ENCODE measurements at places on chromosomes 13 and 19. TPM values are rescaled to one million over a fixed set of nuclear protein-coding genes. Genes with fewer than 3 reads are reported as not detected.

The FLT1 gene
- total RNA-seq: 12.3 TPM

- H3K27ac ChIP-seq: no peak overlapping the region
- no peaks in the 10 kb centered on the region for H3K36me3 ChIP-seq
- no peak overlapping the region for H3K4me3 ChIP-seq
- DNase-seq: no peak
- no peaks in the 10 kb centered on the region for H3K4me1 ChIP-seq
Observed at GRCh38 chr13:74920920-74921319, 561.0 kb downstream of the TBC1D4 start.

The GPR12 gene
- total RNA-seq: 1.2 TPM

- H3K4me1 ChIP-seq: peaks cover 14% of the 10 kb centered on the region
- H3K36me3 ChIP-seq: no peaks in the 10 kb centered on the region
- H3K27ac ChIP-seq: no peak overlapping the region
- no peak for DNase-seq
- no peaks in the 10 kb centered on the region for H3K27me3 ChIP-seq
Observed at GRCh38 chr13:28716511-28716910, 2.3 kb downstream of the SLC46A3 start.

The PET100 gene
- 4.5 TPM for total RNA-seq

DNA sequence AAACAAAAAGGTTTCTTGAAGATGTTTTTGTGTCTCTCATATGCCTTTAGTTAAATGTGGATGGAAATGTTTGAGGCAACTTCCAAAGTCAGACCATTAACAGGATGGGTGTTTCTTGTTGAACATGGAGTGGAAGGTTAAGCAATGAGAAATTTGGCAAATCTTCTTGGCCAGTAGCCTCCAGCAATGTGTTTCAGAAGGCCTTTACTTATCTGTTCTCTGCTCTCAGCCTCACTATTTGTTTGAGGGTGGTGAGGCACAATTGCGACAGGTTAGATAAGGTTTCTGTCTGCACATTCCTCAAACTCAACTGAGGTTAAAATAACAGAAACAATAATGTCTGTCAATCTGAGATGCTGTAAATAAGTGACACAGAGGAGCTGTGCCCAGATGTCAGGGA, 1019.0 kb downstream of the DIAPH3 start:
- H3K36me3 ChIP-seq: no peaks in the 10 kb centered on the region
- H3K27me3 ChIP-seq: no peaks in the 10 kb centered on the region
- no peak overlapping the region for H3K4me3 ChIP-seq
- H3K4me1 ChIP-seq: no peaks in the 10 kb centered on the region

DNA sequence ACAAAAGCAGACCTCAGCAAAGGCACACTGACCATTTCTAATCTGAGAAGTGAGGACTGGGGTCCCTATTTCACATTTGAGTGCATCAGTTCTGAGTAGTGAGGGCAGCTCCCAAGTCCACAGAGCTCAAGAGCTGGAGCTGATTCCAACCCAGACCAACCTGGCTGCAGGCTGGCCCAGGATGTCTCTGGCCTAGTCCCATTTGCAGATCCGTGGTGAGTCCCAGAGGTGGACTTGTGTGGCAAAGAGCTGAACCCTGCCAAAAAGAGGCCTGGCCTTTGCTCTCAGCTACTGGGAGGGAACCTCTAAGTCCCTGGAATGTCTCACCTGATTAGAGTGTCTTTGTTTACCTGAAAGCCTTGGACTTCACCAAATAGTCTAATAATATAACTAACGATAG, 14.6 kb downstream of the SIGLEC7 start:
- H3K27ac ChIP-seq: no peak overlapping the region
- no peak for DNase-seq
- no peaks in the 10 kb centered on the region for H3K4me1 ChIP-seq
- H3K27me3 ChIP-seq: no peaks in the 10 kb centered on the region
- no peaks in the 10 kb centered on the region for H3K36me3 ChIP-seq

The DCT gene
- total RNA-seq: not detected

DNA sequence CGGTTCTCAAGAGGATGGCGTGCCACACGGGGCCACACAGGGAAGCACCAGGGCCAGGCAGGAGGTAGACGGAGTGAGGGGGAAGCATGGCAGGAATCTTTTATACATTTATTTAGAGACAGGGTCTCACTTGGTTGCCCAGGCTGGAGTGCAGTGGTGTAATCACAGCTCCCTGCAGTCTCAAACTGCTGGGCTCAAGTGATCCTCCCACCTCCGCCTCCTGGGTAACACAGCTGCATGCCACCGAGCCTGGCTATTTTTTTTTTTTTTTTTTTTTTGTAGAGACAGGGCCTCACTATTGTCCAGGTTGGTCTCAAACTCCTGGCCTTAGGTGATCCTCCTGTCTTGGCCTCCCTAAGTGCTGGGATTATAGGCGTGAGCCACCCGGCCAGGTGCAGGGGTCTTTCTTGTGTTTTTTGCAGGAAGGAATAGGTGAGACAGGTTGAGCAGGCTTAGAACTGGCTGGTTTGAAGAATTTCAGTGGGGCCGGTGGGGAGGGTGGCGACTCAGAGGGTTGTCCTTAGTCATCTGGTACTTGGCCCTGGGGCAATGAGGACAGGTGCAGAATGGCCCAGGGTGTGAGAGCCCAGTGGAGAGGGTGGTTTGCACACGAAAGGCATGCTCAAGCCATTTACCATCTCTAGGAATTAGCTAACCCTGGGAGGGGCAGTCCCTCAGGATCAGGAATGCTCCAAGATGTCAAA, 7.6 kb downstream of the SSC5D start:
- no peak overlapping the region for H3K27ac ChIP-seq
- no peaks in the 10 kb centered on the region for H3K36me3 ChIP-seq
- no peak overlapping the region for H3K4me3 ChIP-seq
- H3K4me1 ChIP-seq: no peaks in the 10 kb centered on the region

The IL12RB1 gene
- 1.6 TPM for total RNA-seq

The ZNF440 gene
- 23.5 TPM for total RNA-seq

- no peak overlapping the region for H3K4me3 ChIP-seq
- no peaks in the 10 kb centered on the region for H3K27me3 ChIP-seq
- H3K4me1 ChIP-seq: no peaks in the 10 kb centered on the region
- DNase-seq: no peak
- peaks cover 38% of the 10 kb centered on the region for H3K36me3 ChIP-seq
Observed at GRCh38 chr19:58394821-58395219, 636 bp upstream of the RNF225 start.

DNA sequence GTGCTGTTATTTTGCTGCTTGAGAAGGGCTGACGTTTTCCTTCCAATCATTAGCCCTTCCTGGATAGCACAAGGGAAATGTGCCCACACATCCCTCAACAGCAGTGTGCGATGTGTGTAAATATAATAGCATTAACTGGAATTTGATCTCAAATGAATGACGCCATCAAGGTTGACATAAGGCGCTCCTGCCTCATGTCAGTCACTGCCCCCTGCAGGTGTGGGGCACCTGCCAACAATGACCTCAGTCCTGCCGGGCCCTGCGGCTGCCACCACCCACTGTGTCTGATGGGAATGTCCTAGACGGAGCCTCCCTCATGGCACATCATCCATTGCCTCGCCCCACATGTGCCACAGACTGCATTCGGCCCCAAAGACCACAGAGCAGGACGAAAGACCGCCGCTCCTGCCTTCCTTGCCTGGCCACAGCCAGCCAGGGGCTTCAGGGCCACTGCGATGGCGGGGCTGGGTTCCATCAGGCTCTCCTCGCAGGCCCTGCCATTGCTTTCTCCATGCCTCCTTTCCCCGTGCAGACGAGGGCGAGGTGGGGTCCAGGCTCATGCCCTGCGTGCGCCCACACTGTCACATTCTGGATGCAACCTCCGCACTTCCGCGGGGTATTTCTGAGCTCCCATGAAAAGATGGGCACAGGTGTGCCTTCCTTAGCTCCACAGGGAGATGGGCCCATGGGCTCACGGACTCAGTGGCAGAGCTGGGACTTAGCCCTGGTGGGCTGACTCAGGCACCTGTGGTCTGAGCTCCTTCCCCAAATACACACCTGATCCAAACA, 146.7 kb downstream of the SOX1 start:
- H3K4me3 ChIP-seq: no peak overlapping the region
- H3K36me3 ChIP-seq: no peaks in the 10 kb centered on the region

The LCP1 gene
- 61.7 TPM for total RNA-seq

DNA sequence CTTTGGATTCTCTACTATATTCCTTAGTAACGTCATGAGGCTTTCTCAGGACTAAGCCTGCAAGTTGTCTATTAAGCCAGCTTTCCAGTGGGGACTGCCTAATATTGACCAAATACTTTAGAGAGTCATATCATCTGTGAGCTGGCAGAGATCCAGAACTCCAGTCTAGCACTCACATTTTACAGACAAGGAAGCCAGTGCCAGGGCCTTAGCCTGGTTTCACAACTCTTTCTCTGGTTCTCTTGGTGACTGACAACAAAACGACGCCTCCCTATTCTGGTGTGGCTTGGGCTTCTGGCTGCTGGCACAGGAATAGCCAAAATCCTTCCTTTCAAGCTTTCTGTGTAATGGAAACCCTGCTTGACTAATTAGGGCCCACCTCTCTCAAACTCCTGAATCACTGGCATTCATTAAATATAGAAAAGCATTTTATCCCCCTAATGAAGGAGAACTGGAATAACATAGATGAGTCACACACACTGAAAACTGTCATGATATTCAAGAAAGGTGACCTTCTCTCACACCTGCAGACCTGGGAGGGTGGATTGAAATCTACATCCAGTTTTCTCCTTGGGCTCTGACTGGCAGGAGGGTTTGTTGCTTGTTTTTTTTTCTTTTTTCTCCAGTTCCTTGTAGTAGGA, 75.2 kb upstream of the UBL3 start:
- no peak overlapping the region for H3K4me3 ChIP-seq
- no peaks in the 10 kb centered on the region for H3K36me3 ChIP-seq
- H3K27me3 ChIP-seq: no peaks in the 10 kb centered on the region
- H3K4me1 ChIP-seq: peaks cover 40% of the 10 kb centered on the region
- DNase-seq: peak; percentile 90
- peak overlapping the region; percentile 89 for H3K27ac ChIP-seq

The ZNF358 gene
- 44.5 TPM for total RNA-seq

DNA sequence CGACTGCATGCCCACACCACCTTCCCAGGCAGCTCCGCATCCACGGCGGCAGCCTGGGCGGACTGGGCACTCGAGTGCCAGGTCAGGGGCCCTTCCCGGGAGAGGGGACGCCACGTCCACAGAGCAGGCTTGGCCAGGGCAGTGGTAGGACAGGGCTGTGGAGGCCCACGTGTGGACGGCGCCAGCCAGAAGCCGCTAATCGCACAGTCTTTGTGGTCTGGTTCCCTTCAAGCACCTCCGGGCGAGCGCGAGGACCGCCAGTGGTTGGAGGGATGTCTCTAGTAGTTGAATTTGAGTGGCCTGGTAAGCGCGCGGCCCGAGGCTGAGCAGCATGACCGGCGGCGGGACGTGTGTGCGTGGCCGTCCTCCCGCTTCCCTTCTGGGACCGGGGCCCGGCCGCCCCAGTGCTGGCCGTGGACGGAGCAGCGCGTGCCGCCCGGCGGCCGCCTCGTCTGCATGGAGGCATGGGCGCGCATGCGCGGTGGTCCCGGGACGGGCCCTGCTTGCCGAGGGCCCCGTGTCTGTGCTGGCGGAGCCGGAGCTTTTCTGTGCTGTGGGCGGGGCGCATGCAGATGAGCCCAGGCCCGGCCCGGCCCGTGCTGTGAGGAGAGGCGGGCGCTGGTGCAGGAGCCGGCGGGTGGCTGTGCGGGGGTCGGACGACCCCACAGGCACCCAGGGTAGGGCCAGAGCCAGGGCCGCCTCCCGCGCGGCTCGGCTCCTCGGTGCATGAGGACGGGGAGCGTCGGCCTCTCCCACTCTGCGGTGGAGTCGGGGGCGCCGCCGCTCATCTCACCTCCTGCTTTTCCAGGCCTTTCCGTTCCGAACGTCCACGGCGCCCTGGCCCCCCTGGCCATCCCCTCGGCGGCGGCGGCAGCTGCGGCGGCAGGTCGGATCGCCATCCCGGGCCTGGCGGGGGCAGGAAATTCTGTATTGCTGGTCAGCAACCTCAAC, 8.6 kb downstream of the PTBP1 start:
- H3K27me3 ChIP-seq: no peaks in the 10 kb centered on the region
- peaks cover 74% of the 10 kb centered on the region for H3K36me3 ChIP-seq
- H3K4me3 ChIP-seq: no peak overlapping the region
- H3K27ac ChIP-seq: no peak overlapping the region
- peaks cover 25% of the 10 kb centered on the region for H3K4me1 ChIP-seq
